Frontal cortex (tissue), 4 donors: ENCODE measurements at places on chromosomes 4 and X. TPM values are rescaled to one million over a fixed set of nuclear protein-coding genes. Genes with fewer than 3 reads are reported as not detected.

The STBD1 gene
- total RNA-seq = 0.41 TPM

The EPHA5 gene
- total RNA-seq = 107 TPM

The GYPE gene
- 1.2 TPM for total RNA-seq

The ASB5 gene
- total RNA-seq = 0.41 TPM

The FAM47A gene
- not detected for total RNA-seq

The CPLX1 gene
- 1.2 TPM for total RNA-seq

The CSAG3 gene
- not detected for total RNA-seq

The FHIP1A gene
- total RNA-seq = 2.0 TPM

The TMEM164 gene
- total RNA-seq = 6.9 TPM

The CYLC1 gene
- total RNA-seq = under 0.01 TPM

The RHOH gene
- 0.41 TPM for total RNA-seq

The MAGEA8 gene
- total RNA-seq = not detected

The NAP1L5 gene
- total RNA-seq = 48.1 TPM

The IL15 gene
- 1.2 TPM for total RNA-seq

The NLRP2B gene
- total RNA-seq = under 0.01 TPM

The PHOX2B gene
- total RNA-seq = not detected

The UGT2B10 gene
- total RNA-seq = not detected

The TCEAL6 gene
- 9.4 TPM for total RNA-seq

The SOWAHD gene
- total RNA-seq = 0.82 TPM

The RBM47 gene
- 0.82 TPM for total RNA-seq

The MUC7 gene
- total RNA-seq = not detected

The CPEB2 gene
- 26.9 TPM for total RNA-seq

The FAM9C gene
- 0.41 TPM for total RNA-seq

The OPHN1 gene
- total RNA-seq = 39.1 TPM

The IL1RAPL1 gene
- 14.3 TPM for total RNA-seq

The TXK gene
- total RNA-seq = 0.41 TPM

The SMR3B gene
- not detected for total RNA-seq

The FAM13A gene
- total RNA-seq = 52.2 TPM

The VGLL1 gene
- total RNA-seq = not detected

The PRMT9 gene
- total RNA-seq = 13.0 TPM

The EMCN gene
- total RNA-seq = 2.9 TPM

The FANCB gene
- 17.5 TPM for total RNA-seq

The LUZP4 gene
- not detected for total RNA-seq

The EFHC2 gene
- total RNA-seq = 2.0 TPM

The DDIT4L gene
- total RNA-seq = 0.41 TPM

The UCHL1 gene
- 1,154 TPM for total RNA-seq

The MAGED4 gene
- 120 TPM for total RNA-seq

The DCHS2 gene
- 11.0 TPM for total RNA-seq

The GAGE2A gene
- total RNA-seq = not detected
